ENCODE measurements at places on chromosomes 2 and 18.
A peak's percentile ranks its signal among the peaks of the same experiment; 100 is the strongest.

- no peak for DNase-seq
Observed at GRCh38 chr2:55268288-55268906, 634 bp downstream of the MTIF2 start.

GRCh38 chr2:99376254-99376864, 39.2 kb downstream of the EIF5B start:
- no peak for DNase-seq

- DNase-seq, result no peak
Observed at GRCh38 chr2:202185156-202185555, 53.2 kb downstream of the SUMO1 start.

DNA sequence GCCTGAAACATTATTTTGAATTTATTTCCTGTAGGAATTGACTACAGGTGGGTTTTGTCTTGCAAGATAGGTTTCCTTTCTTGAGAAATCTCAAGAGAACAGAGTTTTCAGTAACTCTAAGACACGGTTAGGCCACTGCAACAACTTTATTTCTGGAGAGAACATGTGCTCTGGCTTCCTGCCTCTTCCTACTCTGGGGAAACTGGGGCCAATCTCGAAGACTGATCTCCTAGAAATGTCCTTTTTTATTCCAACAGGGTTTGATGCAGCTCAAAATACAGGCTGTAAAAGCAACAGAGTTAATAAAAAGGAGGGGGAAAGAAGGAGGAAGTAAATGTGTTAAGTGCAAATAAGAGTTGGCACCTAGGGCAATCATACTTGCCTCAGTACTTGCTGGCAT, 4.0 kb upstream of the SLC20A1 start:
- peak; percentile 69 for DNase-seq
